ENCODE measurements at places on chromosomes 11 and 22.

- DNase-seq = no peak
These were observed 127.8 kb downstream of the MYO18B start for GRCh38 chr22:25869771-25870170.

- no peak for DNase-seq
These were observed at the start of gene TMEM225 for GRCh38 chr11:123885570-123885969. Gene TMEM225 (minus strand): TSS chr11:123885670. CDS start chr11:123885425, 245 bp downstream.

DNA sequence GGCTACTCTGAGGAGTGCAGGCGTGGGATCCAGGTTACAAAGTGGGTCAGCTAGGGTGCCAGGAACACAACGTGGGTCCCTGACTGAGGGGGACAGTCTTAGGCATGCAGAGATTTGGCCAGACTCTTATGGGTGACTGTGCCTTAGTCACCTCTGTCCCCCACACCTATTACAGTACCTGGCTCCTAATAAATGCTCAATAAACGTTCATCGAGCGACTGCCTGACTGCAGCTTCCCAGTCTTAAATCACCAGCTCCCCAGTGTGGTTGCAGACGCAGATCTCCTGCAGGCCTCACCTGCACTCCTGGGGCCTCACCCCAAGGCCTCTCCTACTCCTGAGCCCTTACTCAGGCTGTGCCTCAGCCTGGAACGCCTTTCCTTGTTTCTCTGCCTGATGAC is 3.2 kb upstream of the SUN2 start:
- no peak for DNase-seq

DNA sequence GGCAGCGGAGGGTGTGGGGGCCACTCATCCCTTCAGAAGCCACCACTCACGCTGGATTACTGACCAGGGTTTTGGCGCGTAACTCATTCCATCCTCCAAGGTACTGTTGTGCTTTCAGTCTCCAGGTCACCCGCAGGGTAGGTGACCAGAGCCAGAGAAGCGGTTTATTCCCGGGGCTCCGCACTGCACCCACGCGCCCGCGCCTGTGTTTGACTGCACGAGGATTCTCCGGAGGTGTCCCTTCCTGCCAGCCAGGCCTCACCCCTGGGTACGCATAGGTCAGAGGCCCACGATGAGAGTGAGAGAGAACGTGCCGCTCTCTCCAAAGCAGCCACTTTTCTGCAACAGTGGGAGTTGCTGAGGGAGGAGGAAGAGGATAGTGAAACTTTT is 55.5 kb downstream of the TRAF6 start:
- no peak for DNase-seq

DNA sequence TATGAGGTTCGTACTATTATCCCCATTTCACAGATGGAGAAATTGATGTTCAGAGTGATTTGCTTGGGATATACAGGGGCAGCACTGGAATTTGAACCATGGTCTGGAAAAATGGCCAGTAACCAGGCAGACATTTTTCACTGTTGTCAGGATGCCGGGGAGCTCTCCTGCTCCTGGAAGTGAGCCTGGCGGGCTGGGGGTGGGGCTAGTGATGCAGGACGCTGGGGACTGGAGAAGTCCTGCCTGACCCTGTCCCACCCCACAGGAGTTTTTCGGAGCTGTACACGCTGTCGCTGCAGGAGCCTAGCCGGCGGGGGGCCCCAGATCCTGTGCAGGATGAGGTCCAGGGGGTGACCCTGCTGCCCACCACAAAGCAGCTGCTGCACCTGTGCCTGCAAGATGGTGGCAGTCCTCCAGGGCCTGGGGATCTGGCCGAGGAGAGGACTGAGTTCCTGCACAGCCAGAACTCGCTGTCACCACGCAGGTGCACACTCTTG is 11.1 kb downstream of the SIPA1 start:
- no peak for DNase-seq

DNA sequence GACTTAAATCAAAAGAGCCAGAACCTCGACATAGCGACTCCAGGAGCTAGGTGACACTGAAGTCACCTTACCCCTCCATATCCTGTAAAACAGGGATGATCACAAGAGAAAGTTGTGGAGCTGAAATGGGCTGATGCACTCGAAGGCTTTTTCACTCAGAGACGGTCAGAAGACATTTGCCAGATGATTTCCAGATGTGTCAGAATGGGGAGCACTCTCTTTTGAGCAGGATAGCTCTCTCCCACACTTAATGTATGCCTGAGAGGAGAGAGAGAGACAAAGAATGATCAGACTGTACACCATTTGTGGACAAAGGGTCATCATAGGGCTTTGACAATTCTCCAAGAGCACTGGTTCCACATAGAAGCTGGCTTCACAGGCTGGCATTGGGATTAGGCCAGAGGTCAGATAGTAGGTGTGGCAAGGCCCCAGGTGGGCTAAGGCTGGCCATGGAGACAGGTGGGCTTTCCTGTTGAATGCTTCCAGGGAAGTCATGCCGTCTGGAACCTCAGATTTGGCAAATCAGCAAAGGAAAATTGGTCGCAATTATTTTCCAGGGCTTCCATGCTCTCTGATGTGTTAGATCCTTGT is 42.3 kb upstream of the ETS1 start:
- no peak for DNase-seq

DNA sequence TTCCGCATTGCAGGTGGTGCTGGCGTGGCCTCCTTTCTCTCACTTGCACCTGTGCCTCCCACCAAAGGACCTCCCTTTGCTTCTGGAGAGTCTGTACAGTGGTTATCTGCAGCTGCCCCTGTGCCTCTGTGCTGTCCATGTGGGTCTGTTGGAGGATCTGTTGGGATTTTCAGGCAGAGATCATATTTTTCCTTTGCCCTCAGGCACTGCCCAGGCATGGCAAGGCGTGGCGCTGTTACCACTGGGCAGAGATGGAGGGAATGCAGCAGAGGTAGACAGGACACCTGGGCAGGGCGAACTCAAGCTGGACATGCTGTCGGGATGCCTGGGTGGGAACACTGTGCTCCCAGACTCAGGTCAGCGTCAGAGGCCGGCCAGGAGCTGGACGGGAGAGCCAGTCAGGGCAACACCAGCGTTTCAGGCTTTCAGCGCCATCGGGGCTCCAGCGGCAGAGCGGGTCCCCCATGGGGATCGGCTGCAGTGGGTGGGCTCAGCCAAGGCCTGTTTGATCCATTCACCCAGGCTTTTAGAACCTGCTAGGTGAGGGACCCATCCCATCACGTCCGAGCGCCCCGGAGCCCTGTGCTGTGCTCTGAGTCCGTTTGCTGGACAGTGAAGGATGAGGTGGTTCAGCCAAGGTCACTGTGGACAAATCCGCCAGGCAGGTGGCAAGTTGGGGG is 718.9 kb downstream of the BRD1 start:
- no peak for DNase-seq

DNA sequence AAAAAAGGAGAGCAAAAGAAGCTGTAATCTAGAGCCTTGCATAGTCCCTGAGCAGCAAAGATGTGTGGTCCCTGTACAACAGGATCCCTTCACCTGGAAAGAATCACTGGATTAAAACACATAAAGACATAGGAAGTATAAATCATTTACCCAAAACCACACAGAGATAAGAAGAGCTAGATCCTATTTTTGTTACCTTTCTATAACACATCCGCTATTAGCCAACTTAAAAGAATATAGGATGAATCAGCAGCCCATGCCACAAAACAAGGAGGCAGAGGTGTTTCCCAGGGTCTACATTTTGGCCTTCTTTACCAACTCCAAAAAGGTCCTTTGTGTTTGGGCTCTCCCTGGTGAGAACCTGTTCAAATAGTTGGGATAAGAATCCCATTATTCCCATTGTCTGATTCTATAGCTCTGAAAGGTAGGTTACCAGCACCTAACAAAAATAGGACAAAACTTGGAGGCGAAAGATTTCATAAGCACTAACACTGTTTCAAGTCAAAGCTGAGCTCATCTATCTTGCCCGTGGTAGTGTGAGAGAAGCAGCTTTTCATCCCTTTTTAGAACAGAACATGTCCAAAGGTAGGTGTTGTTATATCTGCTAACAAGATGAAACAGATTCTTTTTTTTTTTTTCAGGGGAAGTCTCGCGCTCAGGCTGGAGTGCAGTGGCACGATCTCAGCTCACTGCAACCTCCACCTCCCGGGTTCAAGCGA is 26.8 kb downstream of the PAK1 start:
- DNase-seq = no peak

GRCh38 chr11:13054278-13054677 is 45.2 kb downstream of the RASSF10 start:
- DNase-seq = no peak

DNA sequence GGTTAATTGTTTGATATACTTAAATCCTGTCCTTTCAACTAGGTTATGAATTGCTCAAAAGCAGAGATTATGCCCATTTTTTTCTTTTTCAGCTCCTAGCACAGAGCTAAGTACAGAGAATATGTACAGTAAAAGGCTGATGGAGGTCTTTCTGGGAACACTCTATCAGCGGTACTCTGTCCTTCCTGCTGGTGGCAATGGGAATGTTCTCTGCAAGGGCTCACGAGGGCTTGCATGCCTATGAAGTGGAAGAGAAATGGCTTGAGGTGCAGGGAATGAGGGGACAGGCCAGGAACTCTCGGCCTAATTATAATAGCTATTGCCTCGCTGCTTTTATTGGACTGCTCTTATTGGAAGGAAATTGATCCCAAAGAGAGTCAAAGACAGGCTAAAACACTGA is 83.7 kb upstream of the RAB1B start:
- no peak for DNase-seq

DNA sequence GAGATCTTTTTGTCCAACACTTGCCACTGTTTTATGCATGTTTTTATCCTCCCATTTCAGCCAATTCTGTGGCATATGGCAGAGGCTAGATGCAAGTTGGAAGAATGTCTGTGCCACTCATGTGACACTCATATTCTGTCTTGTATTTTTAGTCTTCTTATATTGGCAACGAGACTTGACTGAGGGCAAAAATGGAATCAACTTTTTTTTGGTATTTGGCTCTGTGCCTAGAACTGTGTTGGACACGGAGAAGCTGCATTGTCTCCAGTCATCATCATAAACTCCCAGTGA is 1.7 kb upstream of the FZD4 start:
- DNase-seq = no peak

DNA sequence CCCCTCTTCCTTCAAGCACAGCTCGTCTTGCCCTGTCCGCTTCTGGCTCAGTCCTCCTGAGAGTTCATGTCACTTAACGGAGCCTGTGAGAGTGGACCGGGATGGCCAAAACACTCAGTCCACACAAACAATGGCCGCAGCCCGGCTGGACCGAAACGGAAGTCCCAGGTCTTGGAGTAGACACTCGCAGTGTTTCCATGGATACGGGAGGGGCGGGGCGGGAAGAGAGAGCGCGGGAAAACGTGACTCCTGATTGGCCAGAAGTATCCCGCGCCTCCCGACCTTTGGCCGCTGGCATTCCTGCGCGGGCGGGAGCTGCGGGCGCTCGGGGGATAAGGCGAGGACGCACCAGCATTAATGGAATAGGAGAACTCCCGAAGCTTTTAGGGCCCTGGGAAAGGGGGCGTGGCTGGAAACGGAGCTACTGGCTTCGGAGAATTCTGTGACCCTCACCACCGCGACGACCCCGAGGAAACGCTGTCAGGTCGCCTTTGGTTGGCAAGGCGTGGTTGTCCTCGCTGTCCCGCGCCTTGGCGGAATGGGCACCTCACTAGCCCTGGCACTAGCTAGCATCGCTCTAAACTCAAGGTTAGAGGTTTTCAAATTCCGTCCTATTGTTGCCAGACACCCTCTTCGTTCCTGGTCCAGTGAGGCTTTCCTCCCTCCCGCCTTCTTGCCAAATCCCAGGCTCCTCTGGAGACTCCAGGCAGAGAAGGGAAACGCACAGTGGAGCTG is at the start of the genes NLRP14 and ZNF214:
NLRP14 (plus strand) TSS at position 297 of the 735 bp plus-strand sequence. CDS start 18,108 bp downstream, outside the sequence.
ZNF214 (minus strand) TSS at position 164 of the 735 bp plus-strand sequence. CDS start 17,511 bp downstream, outside the sequence.
- peak; percentile 87 for DNase-seq

DNA sequence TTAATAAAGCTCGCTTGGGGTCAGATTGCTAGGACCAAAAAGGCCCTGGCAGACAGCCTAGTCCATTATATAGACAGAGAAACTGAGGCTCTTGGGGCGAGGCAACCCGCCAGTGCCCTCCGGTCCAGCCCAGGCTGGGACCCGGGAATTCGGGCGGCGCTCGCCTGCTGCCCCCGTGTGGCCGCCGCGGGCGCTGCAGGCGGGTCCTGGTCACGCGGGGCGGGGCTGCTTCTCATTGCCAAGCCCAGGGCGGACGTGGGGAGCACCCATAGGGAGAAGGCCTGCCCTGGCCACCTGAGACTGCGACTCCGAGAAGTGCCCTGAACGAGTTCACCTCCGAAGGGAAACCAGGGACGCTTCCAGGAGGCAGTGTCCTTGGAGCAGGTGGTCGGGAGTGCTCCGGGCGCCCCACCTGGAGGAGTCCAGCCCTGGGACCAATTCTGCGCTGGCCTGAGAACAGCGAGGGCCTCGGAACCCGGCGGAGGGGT is 36.0 kb upstream of the CSNK1E start:
- no peak for DNase-seq

DNA sequence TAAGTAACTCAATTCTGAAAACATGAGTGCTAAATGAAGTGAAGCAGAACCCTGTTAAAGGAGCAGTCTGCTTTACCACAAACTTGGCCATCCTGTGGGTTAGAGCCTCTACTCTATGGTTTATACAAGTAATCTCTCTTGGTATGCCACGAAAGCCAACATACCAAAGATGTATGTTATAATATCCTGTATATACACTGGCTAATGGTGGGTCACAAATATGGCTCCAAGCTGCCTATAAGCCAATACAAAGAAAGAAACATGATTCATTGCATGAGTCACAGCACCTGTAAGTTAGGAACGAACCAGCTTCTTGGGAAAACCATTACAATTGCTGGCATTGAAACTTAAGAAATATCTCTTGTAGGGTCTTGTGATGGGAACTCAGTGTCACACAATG is 16.1 kb downstream of the XRRA1 start:
- no peak for DNase-seq

GRCh38 chr22:38753948-38754750 is 1.6 kb downstream of the SUN2 start:
- peak; percentile 29 for DNase-seq

DNA sequence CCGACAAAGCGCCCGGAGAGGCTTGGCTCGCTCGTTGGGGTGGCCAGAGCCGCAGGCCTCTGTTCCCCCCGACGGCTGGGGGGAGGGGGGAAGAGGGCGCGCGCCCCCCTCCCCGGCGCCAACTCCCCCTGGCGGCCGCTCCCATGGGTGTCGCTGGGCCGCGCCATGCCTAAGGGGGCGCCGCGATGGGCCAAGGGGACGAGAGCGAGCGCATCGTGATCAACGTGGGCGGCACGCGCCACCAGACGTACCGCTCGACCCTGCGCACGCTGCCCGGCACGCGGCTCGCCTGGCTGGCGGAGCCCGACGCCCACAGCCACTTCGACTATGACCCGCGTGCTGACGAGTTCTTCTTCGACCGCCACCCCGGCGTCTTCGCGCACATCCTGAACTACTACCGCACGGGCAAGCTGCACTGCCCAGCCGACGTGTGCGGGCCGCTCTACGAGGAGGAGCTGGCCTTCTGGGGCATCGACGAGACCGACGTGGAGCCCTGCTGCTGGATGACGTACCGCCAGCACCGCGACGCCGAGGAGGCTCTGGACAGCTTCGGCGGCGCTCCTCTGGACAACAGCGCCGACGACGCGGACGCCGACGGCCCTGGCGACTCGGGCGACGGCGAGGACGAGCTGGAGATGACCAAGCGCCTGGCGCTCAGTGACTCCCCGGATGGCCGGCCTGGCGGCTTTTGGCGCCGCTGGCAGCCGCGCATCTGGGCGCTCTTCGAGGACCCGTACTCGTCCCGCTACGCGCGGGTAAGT is 1.4 kb downstream of the KCNC1 start:
- DNase-seq = peak; percentile 21

- no peak for DNase-seq
These were observed 23.7 kb downstream of the NCF4 start for GRCh38 chr22:36884349-36885158.

Data from NCI-H524 (cell line).